ENCODE measurements at places on chromosomes 1 and 21.

DNA sequence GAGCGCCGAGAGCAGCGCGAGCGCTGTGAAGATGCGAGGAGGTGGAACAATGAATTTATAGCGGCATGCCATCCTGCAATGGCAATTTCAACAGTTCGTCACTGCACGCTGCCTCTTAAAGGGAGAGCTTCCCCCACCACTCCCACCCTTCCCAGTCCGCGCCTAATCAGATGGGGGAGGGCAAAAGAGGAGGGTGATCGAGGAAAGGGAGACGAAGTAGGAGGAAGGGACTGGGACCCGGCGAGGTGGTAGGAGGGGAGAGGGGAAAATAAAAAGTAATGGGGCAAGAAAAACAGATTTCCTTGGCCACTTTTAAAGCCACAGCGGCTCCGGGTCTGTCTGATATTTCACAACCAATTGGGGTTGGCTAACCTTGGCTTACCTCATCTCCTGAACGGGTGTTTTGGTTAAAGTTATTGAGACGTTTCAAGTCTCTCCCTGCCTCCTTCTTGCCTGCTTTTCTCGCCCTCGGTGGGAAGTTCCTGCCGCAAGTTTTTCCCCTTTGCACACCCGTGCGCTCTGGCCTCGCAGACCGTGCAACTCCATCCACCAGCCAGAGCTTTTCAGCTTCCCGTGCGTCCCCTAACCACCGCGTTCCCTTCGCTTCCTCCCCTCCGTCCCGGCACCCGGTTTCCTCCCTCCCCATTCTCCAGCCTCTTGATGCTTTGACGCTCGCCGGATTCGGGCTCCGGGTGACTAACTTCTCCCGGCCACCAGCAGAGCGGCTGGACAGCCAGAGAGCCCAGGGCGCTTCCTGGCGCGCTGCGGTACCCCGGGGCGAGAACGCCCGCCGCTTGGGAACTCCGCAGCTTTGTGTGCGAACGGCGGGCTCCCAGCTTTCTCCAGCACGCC is at the start of gene ADAMTS5:
ADAMTS5 (minus strand) TSS at position 27 of the 852 bp plus-strand sequence. CDS start 697 bp downstream, outside the sequence.
- DNase-seq = peak; percentile 37

DNA sequence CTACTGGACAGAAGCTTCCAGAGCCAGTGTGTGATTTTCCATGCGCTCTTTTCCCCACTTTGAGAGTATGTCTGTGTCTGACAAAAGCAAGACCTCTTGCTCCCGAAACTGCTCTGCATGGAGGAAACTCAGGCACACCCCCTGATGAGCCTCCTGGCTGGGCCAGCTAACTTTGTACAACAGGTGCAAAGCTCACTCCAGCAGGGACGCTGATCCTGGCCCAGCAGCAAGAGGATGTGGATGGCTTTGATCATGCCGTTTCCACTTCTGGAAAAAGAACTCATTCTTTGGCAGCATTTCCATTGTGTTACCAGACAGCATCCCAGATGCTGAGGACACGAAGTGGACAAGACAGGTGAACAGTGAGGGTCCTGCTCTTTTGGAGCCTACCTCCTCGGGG is 103.1 kb downstream of the TLR5 start:
- no peak for DNase-seq

- DNase-seq = no peak
Observed at GRCh38 chr21:40254540-40255465, 387.6 kb downstream of the PCP4 start.

DNA sequence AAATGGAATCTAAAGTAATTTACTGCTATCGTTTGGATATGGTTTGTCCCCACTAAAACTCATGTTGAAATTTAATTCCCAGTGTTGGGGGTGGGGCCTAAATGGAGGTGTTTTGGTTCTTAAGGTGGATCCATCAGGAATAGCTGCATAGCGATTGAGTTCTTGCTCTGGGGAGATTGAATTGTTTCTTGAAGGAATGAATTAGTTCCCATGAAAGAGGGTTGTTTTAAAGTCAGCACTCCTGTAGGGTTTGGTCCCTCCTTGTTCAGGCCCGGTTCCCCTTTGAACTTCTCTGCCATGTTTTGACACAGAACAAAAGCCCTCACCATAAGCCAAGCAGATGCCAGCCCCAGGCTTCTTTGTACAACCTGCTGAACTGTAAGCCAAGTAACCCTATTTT is 170.9 kb downstream of the COL11A1 start:
- no peak for DNase-seq

GRCh38 chr1:231074046-231074445 is 34.0 kb upstream of the FAM89A start:
- no peak for DNase-seq

- no peak for DNase-seq
Observed at GRCh38 chr21:32562426-32562825, 22.9 kb downstream of the TCP10L start.

- DNase-seq = no peak
Observed at GRCh38 chr1:240878631-240879030, 266.7 kb upstream of the GREM2 start.

GRCh38 chr1:64292399-64292798 is 89.0 kb downstream of the UBE2U start:
- no peak for DNase-seq

GRCh38 chr1:23177438-23178380 is 9.1 kb upstream of the LUZP1 start:
- peak; percentile 69 for DNase-seq

DNA sequence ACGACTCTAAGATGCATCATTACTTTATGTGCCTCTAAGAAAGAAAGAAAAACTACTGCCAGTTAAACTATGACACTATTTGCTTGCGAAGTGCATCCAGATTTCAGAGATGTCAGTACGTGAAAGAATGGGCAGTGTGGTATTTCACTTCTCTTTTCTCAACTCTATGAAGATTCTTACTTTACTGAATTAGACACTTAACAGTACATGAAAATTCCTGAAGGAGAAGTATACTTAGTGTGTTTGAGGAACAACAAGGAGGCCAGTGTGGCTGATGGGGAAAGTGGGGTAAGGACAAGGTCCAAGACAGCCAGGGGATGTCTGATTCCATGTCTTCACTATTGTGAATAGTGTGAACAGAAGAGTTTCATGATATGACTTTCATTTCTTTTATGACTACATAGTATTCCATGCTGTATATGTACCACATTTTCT is 53.9 kb upstream of the HSD17B7 start:
- DNase-seq = no peak

- no peak for DNase-seq
Observed at GRCh38 chr1:243213045-243213787, 41.9 kb downstream of the CEP170 start.

GRCh38 chr21:21114461-21114860 is 116.3 kb downstream of the NCAM2 start:
- no peak for DNase-seq

DNA sequence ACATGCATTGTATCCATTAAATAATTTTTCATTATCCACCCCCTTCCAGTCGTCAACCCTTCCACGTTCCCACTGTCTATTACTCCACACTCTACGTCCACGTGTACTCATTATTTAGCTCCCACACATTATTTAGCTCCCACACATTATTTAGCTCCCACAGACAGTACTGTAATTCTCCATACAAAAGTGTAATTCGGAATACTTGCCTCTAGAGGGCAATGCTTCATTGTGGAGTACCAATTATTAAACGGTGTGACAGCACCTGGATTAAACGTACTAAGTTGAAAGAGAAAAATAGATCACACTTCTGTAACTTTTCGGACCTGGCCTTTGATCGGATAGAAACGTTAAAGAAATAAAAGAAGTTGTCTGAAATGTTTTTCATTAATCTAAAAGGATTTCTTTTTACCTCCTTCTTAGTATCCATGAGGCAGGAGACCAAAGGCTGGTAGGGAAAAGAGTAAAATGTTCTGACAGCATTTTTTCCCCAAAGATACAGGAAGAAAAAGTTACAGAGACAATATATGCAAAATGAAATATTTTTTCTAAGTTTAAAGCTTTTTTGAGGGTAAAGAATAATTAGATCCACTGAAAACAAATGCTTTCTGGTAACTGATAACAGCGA is 99.2 kb downstream of the LHX8 start:
- no peak for DNase-seq

GRCh38 chr1:59204001-59204400 is 92.9 kb upstream of the FGGY start:
- no peak for DNase-seq

- no peak for DNase-seq
Observed at GRCh38 chr1:174068000-174068399, 45.8 kb upstream of the RC3H1 start.

- no peak for DNase-seq
Observed at GRCh38 chr1:7948960-7949359, 8.3 kb upstream of the TNFRSF9 start.

DNA sequence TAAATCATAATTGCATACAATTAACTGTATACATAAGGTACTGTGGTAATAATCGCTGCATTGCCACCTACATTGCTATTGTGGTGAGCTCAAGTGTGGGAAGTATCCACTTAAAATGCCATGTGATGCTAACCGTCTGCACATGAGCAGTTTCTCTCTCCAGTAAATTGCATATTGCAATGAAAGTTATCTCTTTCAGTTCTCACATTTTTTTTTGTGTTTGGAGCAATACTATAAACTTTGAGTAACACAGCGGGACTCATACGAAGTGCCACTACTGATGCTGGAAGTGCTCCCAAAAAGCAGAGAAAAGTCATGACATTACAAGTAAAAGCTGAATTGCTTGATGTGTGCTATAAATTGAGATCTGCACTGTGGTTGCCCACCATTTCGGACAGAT is 38.5 kb downstream of the DISC1 start:
- DNase-seq = no peak

DNA sequence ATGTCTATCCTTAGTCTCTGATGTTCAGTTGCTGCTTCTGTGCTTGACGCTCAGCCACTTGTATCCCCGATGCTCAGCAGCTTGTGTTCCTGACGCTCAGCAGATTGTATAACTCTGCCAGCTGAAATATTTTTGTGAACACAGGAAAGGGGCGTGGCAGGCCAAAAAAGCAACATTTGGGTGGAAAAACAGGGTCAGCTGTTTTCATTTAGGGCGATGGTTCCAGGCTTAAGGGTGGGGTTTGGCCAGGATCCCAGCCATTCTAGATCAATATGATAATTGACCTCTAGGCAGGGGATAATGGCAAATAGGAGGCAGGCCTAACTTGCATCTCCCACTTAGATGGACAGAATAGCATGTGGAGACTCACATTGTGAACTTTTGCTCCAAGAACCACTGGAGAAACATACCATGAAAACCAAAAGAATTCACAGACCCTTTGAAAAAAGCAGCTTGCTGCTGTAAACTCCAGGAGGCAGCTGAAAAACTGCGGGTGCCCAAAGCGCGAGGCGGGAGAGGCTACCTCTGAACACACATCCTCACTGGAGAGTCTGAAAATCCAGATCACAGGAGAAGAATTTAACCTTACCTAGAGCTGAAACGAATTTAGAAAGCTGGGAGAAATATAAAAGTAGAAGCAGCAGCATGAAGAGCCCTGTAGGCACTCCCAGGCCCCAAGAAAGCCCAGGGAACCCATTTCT is 58.3 kb downstream of the ZNF648 start:
- no peak for DNase-seq

DNA sequence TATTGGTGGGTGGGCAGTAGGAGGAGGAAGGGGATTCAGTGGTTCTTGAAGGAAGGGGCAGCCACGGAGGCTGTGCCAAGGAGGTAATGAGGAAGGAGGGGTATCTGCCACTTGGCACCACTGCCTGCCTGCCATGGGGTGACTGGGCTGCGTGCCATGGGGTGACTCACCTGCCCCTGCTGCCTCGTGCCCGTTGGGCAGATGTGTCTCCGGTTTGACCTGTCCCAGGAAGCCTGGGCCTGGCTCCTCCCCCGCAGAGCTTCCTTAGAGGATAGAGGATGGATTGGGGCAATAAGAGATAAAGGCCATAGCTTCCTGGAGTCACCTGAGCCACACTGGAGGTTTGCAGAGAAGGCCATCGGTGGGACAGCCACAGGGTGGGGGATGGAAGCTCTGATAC is 1.7 kb downstream of the PADI3 start:
- DNase-seq = no peak

- DNase-seq = no peak
Observed at GRCh38 chr1:61277121-61277690, 194.8 kb downstream of the NFIA start.

Data from neural crest cell (in vitro differentiated cells).